ENCODE measurements at places on chromosomes 7 and 10.

- DNase-seq = no peak
Measured at GRCh38 chr10:6920072-6921019, 340.3 kb upstream of the PRKCQ start.

- DNase-seq = no peak
Measured at GRCh38 chr10:60606343-60607080, 171.8 kb upstream of the CDK1 start.

- no peak for DNase-seq
Measured at GRCh38 chr7:22572292-22572691, 72.3 kb upstream of the STEAP1B start.

GRCh38 chr7:38934051-38934450 is 25.1 kb upstream of the VPS41 start:
- DNase-seq = no peak

DNA sequence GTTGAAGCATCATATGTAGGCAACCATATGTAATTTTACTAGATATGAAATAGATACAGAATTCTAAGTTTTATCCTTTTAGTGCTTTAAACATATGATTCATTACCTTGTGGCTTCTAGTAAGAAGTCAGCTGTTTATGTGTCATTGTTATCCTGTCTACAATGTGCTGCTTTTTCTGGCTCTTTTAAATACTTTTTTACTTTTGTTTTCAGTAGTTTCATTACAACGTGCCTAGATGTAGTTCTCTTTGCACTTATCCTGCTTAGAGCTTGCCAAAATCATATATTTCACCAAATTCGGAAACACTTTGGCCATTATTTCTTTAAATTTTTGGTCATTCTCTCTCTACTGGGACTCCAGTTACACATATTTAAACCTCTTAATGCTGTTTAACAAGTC is 26.4 kb downstream of the YAE1 start:
- DNase-seq = no peak

- no peak for DNase-seq
Measured at GRCh38 chr10:3008518-3009195, 58.7 kb upstream of the PFKP start.

GRCh38 chr10:52030051-52030790 is 283.9 kb upstream of the DKK1 start:
- no peak for DNase-seq

DNA sequence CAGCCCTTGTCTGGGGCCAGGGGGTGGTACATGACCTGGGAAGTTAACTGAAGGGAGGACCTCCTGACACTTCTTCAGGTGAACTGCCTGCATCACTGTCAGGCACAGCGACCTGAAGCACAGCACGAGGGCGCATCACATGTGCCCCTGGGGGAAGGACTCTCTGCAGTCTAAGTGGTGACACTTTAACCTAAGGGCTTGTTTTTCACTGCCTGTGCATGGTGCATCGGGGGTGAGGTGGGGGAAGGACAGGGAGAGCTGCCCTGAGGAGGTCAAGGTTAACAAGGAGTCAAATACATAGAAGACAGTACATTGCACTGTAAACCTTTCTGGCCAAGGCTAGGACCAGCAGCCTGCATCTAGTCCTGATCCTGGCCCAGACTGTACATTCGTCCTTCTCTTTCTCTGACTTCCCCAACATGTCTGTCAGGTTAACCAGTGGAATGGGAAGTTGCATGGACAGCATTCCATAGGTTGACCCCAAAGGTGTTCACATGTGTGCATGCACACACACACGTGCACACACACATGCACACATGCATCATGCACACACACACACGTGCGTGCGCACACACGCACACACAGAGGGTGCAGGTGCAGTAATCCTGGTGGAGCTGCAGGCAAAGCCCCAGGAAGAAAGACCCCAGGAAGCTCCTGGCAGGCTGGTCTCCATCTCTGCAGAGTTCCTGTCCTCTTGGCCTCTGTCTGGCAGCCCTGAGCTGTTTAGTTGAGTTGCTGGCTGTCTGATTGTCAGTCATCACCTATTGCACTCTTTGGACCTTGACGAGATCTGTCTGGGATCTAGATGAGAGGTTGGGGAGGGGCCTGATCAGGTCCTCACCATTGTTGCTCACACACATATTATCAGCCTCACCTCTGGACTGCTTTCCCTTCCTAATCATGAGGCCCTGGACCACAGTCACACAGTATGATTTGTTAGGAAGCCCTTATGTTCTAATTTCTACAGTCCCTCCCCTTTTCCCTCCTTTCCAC is 37.8 kb downstream of the WDFY4 start:
- no peak for DNase-seq

GRCh38 chr7:131111081-131111576 is 216.5 kb upstream of the MKLN1 start:
- DNase-seq = no peak

- DNase-seq = no peak
Measured at GRCh38 chr7:144437370-144438191, 34.1 kb upstream of the NOBOX start.

GRCh38 chr7:31249671-31250070 is 90.9 kb downstream of the NEUROD6 start:
- no peak for DNase-seq

Measured in GOT3 (cell line).